ENCODE measurements at places on chromosomes 7 and 10.

DNA sequence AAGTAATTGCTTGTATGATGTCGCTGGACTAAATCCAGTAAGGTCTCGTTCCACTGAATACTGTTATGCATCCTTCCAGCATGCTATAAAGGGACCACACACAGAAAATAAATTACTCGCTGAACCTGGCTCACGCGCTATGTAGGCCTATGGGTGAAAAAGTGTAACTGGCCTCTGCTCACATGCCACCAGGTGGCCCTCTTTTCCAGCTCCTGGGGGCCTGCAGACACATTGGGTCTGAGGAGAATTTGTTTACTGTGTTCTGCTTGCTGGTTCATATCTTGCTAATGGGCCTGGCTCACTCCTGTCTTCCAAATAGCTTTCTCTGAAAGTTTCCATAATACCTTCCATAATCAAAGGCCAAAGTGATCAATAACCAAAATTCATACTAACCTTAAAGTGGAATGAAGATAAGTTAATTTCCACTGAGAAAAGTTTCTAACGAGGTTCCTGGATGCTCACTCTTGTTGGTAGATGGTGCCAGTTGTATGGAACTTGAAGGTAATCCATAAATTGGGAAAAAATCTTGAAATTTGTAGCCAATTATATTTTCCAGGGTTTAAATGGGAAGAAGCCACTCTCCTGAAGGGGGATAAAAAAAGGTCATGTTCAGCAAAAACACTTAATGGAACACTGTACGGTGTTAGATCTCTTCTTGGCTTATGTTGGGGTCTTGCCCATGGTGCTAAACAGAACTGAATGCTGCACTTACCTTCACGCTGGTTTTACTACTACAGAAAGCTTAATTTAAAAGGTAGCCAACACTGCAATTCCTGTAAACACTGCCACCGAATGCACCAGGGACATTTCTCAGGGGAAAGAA is 27.0 kb upstream of the ZPBP start:
- peak; percentile 2 for DNase-seq

DNA sequence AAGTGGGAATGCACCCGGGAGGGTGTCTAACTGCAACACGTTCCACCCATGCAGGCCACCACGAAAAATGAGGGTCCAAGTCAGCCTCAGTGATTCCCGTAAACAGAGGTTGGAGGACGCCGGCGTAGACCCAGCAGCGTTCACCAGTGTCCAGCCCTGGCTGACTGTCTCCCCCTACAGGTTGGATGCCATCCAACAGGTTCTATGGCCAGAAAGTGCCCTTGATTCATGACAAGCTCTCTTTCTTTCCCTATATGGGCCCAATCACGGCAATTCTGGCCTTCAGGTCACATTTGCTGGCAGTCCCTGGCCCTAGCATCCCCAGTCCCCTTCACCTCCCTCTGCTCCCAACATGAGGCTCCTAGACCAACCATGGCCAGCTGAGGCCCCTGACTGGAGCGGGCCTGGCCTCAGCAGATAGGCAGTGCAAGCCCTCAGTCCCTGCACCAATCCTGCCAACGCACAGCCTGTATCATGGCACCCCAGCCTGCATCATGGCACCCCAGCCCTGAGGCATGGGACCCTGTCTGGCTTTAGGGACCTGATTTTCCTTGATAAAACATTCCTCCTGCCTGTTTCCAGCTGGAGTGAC is 227.4 kb downstream of the GRID1 start:
- no peak for DNase-seq

DNA sequence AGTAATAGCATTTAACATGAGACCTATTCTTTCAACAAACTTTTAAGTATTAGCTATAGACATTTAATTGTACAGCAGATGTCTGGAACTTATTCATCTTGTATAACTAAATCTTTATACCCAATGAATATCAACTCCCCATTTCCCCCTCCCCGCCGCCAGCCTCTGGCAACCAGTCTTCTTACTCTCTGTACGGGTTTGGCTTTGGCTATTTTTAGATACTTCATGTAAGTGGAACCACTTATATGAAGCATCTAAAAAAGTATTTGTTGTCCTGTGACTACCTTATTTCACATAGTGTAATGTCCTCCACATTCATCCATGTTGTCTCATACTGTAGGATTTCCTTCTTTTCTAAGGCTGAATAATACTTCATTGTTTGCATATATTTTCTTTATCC is 60.8 kb downstream of the RAB18 start:
- no peak for DNase-seq

DNA sequence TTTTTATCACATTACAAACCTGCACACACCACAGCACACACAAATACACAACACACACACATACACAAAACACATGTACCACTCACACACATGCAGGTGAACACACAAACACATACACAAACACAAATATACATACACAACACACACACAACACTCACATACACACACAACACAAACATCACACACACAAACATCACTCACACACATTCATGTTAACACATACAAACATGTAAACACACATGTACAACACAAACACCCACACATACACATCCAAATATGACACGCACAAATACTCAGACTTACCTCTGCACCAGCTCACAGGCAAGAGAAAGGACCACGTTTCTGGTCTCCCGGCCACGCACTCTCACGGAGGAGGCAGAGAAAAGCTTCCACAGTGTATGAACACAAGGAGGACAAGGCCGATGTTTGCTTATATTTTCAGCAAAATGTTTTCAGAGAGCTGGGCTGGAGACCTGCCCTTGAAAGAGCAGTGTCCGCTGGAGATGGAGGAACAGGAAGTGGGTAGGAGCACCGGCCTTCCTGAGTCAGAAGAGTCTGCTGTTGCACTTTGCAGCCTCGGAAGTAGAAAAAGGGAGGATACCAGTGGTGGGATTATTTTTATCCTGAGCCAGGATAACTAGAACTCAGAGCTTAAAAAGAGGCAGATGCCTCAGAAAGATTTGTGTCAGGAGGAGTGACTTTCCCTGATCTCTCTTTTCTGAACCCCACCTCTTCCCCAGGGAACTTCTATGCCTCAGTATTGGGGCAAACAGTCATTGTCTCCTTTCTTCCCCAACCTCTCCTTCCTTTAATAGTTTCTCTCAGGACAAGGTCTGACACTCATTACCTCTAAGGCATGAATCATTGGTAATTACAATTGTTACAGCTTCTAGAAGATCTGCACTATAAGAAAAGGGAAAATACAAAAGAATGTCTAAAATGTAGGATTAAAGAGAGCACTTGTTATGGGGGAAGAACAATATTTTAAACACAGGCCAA is at the start of gene GIMAP6:
Gene GIMAP6 (minus strand): TSS at position 520 of the 999 bp plus-strand sequence. CDS start 2,243 bp downstream, outside the sequence.
- no peak for DNase-seq

DNA sequence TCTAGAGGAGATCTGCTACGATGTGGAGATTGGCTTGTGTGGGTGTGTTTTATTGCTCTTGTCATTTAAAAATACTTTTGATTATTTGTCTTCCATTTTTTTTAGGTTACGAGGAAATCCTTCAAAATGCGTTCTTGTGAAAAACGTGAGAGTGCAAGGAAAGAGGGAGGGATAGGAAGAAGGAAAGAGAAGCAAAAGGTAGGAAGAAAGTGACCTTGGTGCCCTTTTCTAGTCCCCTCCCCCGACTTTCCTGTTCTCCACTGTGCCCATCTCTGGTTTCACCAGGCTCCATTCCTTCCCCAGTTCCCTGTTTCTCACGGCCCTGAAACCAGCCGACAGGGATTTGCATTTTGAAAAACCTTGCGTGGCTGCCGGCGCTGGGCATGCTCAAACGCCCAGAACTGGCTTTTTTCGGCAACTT is 506 bp upstream of the GNAI1 start:
- DNase-seq: no peak

All from NCI-H1092 (cell line).